ENCODE measurements at places on chromosomes 2 and 18.

- no peak for DNase-seq
Observed at GRCh38 chr2:44934038-44934982, 7.2 kb upstream of the SIX3 start.

- no peak for DNase-seq
Observed at GRCh38 chr18:77067291-77068061, 65.1 kb downstream of the MBP start.

DNA sequence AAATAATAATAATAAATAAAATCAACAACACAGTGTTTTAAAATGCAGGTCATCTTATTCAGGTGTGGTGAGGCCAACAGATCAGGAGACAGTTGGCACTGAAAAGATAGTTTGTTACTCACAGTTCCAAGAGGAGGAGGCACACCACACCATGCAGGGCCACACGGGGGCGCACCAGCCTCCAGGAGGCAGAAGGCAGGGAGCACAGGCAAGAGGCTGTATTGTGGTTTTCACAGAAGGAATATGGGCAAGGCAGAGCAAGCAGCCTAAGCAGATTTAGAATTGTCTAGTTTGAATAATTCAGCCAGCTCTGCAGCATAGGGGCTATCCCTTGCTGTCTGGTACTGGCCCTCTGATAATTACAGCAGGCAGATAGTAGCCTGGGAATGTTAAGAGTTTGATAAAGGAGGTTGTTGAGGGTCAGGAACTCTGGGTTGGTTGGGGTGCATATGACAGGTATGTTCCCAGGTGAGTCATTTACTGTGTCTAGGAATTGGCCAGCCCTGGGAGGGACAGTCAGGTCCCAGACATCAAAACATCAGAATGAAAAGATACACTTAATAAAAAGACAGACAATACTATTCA, 31.3 kb downstream of the KIAA2012 start:
- DNase-seq = peak; percentile 27

GRCh38 chr2:127551221-127551930, 15.9 kb downstream of the MYO7B start:
- no peak for DNase-seq

- DNase-seq = no peak
Observed at GRCh38 chr2:108219688-108220087, 20.1 kb upstream of the SULT1C3 start.

DNA sequence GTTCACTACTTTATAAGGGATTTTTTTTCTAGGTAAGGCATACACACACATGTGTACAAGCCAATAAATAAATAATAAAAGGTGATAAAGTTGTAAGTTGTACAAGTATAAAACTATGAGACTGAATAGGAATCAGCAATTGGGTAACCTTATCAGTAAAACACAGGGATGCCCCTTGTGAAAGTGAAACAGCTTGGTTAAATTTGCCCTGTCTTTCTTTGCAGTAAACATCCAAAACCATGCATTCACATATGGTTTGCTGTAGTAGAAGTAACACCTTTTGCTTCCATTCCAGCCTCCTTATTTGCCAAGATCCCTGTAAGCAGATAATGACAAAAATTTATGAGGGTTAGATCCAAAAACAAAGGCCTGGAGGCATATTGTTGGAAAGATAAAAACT, 44.3 kb upstream of the NEUROD1 start:
- no peak for DNase-seq

GRCh38 chr2:74530239-74531187, 780 bp downstream of the HTRA2 start:
- peak; percentile 33 for DNase-seq

DNA sequence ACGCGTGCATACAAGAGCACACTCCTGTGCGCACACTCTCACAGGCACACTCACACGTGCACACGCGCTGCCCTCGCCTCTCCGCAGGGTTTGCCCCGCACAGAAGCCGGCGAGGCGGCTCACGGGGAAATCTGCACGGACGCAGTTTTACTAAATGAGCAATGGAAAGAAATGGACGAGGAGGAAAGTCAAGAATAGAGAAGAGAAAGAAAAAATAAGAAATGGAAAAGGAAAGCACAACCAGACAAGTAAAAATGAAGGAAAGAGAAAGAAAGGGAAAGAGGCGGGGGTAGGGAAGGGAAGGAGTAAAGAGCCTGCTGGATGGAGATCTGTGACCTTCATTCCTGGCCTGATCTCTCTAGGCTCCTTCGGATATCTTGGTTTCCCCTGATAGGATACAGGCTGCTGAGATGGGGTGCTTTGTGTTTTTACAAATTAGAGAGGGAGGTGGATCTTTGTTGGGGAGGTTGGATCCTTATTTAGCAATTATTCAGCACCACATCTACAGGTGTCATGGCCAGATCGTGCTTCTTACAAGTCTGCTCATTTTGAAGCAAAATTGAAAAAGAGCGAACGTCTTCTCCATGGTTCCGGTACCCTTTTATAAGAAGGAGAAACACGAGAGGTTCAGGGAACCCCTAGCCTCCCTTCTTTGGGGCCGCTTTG, 693 bp upstream of the LRP2 start:
- no peak for DNase-seq

DNA sequence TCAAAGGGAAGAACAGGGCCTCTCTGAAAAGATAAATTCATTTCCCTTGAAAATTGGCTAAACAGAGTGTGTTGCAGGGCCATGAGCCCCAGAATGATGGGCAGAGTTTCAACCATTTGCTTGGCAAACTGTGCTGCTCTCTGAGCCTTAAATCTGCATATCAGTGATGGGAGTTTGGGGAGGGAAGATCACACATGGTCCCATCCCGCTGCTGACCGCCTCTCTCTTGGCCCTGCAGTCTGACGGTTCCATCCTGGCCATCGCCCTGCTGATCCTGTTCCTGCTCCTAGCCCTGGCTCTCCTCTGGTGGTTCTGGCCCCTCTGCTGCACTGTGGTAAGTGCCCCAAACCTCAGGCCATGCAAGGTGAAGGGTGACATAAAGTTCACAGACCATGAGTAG, 139.0 kb downstream of the ANTXR1 start:
- no peak for DNase-seq

DNA sequence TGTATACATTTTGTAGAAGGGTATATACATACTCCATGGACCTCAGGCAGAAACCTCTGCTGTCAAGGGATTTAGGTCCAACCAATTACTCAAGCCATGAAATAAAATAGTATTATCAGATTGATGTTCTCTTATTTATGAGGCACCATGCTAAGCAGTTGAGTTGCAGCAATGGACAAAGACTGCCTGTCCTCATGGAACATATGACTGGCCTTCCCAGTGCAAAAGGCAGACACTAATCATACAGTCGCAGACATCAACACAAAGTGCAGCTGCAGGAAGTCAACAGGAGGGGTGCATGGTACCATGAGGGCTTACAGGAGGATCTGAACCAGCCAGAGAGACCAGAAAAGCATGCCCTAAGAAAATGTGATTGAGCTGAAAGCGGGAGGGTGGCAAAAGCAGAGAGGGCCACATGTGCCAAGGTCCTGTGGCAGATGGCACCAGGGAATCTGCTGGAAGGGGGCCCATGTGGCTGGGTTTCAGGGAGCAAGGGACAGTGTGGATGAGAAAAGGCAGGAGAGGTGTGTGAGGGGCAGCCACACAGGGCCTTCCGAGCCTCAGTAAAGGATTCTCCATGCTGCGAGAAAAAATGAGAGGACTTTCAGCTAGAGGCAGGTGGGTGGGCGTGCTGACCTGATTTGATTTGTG, 61.4 kb upstream of the RNF152 start:
- no peak for DNase-seq

DNA sequence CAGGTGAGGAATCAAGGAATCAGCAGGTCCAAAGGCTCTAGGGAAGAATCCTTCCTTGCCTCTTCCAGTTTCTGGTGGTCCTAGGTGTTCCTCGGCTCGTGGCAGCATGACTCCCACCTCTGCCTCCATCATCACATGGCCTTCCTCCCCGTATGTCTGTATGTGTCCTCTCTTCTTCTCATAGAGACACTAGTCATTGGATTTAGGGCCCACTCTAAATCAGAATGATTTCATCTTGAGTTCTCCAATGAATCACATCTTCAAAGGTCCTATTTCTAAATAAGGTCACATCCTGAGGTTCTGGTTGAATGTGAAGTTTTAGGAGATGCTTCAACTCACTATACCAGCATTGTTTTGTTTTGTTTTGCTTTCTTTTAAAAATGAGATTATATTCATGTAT, 11.1 kb upstream of the AGFG1 start:
- DNase-seq = no peak

DNA sequence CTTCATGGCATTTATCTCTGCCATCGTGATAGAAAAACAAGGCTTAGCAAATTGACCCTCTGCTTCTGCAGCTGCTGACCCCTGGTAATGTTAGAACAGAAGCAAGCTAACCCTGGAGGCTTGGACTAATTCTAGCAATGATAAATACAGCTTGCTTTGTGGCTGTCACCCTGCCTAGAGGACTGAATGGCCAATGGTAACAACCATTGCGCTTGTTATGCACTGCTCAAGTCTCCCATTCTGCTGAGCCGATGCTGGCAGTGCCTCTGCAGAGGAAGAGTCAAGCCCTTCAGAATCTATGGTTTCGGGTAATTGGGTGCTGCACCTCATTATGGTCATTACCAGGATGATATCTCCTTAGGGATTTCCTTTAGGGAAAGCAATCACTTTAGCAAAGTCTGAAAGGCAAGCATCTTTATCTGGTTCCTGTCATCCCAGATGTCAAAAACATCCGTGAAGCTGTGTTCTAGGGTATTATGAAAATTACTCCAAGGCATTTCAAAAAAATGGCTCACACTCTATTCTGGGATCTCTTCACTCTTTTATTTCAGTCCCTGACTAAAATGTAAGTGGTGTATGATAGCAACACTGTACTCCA, 186.8 kb upstream of the DLGAP1 start:
- DNase-seq = no peak

- no peak for DNase-seq
Observed at GRCh38 chr2:203673933-203674332, 32.5 kb upstream of the CD28 start.

DNA sequence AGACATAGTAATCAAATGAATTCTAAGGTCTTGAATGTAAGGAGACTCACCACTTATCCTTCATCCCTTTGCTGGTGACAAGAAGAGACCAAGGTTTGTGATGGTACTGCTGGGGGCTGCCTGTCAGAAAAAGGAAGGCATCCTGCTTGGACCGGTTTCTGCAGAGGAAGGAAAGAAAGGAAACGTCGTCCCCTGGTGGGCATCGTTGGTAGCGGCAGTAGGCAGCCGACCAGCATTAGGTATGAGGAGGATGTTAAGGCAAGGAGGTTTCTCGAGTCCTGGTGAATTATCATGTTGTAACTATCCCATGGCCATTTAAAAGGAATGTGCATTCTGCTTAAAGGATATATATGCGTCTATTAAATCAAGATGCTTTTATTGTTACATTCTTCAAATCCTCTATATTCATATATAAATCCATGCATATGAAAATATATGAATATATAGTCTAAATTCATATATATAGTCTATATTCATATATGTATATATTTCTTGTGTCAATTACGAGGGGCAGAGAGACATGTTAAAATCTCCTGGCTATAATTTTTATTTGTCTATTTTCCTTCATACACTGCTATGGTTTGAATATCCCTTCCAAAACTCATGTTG, 94.4 kb upstream of the TGFA start:
- DNase-seq = peak; percentile 72

DNA sequence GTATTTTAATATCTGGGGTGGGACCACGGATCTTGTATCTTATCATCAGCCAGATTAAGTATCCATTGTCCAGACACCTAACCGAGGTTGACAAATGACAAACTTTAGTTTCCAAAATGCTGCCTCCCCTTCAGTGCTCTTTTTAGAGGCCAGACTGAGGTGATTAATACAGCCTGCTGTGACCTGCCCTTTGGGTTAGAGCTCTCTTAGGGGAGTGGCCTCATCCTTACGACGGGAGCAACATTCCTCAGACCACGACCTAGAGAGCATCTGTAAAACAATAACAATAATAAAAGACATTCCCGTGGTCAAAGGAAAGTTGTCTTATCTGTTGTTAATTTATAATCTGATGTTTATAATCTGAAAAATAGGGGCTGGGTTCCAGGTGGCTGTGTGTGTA, 405.3 kb downstream of the LPIN1 start:
- DNase-seq = no peak

- DNase-seq = no peak
Observed at GRCh38 chr2:38704664-38705063, 38.8 kb downstream of the GALM start.

DNA sequence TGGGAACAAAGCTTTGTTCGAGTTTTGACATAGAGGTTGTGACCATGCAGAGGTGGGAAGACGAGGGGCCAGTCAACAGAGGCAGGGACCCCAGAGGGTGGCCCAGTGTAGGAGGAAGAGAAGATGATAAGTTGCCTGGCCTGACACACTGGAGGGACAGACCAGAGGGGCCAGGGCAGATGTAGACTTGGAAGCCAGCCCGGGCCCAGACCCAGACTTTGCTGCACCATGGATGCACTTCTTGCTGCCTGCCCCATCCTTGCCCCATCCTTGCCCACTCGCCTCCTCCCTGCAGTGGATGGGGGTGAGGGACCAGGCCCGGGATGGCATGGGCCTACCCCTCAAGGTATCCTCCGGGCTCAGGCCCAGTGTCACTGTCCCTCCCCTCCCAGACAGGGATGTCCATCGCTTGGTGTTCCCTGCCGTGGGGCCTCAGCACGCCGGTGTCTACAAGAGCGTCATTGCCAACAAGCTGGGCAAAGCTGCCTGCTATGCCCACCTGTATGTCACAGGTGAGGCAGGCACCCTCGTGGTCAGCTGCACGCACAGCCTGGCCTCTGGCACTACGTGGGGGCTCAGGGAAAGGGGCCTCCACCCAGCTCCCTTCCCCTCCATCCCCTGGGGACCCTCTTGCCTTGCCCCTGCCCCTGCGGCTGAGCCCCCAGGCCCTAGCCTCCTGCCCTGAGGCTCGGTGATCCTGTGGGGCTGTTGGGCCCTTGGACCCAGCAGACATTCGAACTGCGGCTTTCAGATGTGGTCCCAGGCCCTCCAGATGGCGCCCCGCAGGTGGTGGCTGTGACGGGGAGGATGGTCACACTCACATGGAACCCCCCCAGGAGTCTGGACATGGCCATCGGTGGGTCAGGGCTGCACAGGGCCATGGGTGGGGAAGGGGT, 27.0 kb upstream of the GMPPA start:
- DNase-seq = no peak

DNA sequence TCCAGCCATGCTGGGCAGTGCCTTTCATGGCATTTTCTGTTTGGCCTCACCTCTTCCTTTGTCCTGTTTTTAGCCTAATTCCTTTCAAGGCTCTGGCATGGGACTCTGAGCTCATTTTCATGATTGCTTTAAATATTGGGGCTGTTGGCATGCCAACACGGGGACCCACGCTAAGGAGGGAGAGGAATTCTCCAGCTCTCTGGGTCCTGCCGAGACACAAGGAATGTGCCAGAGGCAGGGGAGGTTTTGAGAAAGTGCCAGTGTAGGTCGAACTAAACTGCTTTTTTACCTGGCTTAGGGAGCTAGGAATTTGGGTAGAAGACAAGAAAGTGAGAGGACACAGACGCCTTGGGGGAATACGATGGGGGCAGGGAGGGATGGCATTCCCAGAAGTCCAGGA, 42.3 kb downstream of the RPL37A start:
- no peak for DNase-seq

DNA sequence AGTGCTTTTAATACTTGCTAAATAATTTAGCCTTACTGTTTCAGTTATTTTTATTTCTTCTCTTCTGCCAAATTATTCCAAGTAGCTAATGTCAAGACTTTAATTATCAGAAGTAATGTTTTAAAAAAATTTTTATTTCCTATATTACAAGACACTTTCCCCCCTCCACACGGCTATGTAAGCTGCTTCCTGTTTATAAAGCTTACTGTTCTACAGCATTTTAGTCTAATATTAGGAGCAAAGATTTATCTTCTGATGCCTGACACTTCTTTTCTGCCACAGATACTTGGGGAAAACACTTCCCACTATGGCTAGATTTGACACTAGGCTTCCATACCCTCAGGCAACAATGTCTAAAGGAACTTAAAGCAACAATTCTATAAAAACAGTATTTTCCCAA, 62.3 kb downstream of the ROCK1 start:
- no peak for DNase-seq
